ENCODE measurements at places on chromosomes 7 and 10.

- DNase-seq, result no peak
Measured at GRCh38 chr7:38138171-38138570, 39.9 kb upstream of the STARD3NL start.

GRCh38 chr10:120782336-120782735 lies 68.8 kb upstream of the WDR11 start:
- DNase-seq, result no peak

DNA sequence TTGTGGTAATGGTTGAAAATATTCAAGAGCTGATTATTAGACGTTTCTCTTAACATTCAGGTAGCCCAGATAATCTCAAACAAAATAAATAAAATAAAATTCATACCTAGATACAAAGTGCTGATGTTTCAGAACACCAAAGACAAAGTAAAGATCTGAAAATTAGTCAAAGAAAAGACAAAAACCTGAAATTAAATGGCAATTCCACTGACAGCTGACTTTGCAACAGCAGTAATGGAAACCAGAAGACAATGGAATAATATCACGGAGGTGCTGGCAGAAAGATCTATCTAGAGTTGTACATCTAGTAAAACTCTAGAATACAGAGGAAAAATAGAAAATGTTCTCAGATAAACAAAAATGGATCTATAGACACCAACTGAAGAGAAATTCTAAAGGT lies 58.0 kb upstream of the IKZF1 start:
- DNase-seq, result no peak

- no peak for DNase-seq
Measured at GRCh38 chr10:46240684-46241565, 45.9 kb upstream of the ANTXRL start.

GRCh38 chr7:42959549-42959948 lies 27.4 kb downstream of the MRPL32 start:
- DNase-seq, result no peak

DNA sequence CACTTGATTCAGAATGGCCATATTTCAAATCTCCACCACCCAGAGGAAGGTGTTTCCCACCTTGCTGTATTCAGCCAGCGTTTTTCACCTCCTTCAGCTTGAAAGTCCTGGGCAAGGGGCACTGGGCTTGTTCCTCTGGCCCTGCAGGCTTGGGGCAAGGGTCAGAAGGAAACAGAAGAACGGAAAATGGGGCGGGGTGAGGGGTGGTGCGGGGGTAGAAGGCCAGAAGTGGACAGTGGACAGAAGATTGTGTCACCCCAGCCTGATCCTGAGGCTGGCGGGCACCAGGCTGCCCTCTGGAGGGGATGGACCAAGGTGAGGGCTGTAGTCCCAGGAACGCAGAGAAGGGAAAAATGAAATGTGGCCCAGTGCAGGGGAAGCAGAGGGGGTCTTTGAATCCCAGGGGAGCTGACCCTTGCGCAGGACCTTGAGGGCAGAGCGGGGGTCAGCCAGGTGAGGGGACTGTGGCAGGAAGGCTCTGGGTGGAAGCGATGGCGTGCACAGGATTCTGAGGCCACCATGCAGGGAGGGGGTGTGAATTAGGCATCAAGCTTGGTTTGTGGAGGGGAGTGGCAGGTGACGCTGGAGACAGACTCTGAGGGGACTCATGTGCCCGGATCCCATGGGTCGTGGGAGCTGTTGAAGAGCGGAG lies 23.0 kb downstream of the TMEM120A start:
- DNase-seq, result no peak

- no peak for DNase-seq
Measured at GRCh38 chr10:73136627-73137026, 26.4 kb downstream of the NUDT13 start.

- no peak for DNase-seq
Measured at GRCh38 chr7:45190406-45191165, 33.0 kb downstream of the RAMP3 start.

- DNase-seq, result no peak
Measured at GRCh38 chr7:92762851-92763250, 73.5 kb downstream of the CDK6 start.

GRCh38 chr10:102611514-102612087 lies 32.7 kb upstream of the TRIM8 start:
- no peak for DNase-seq

DNA sequence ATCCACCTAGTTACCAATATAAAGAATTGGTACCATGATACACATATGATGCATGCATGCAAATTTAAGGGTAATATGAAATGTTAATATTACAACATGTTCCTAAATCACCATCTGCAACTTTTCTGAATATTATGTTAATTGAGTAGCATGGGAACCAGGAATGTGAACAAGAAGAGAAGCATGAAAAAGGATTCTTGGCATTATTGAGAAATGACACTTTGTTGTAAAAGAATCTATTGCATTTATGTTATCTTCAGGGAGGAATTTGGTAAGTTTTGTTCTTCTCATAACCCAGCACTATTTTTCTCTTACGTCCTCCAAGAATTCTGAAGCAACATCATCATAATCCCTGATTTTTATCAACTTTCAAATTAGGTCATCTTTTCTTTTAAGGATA lies 159.9 kb upstream of the SLC25A13 start:
- no peak for DNase-seq

DNA sequence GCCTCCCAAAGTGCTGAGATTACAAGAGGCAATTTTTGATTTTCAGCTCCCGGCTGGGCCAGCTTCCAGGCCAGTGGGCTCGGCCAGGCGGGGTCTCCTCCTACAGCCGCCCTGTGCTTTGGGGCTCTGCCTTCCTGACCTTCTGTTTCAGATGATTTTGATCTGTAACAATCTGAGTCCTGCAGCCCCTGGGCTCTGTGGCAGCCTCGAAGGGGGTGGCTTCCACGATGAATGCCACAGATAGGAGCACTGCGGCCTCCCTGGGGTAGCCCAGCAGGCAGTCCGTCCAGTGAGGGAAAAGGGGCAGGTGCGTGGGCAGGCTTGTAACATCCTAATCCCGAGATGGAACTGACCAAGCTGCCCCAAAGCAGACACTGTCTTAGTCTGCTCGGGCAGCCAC lies 177.5 kb downstream of the DNAJB6 start:
- DNase-seq, result no peak

- DNase-seq, result no peak
Measured at GRCh38 chr7:158345731-158346130, 241.9 kb downstream of the PTPRN2 start.

DNA sequence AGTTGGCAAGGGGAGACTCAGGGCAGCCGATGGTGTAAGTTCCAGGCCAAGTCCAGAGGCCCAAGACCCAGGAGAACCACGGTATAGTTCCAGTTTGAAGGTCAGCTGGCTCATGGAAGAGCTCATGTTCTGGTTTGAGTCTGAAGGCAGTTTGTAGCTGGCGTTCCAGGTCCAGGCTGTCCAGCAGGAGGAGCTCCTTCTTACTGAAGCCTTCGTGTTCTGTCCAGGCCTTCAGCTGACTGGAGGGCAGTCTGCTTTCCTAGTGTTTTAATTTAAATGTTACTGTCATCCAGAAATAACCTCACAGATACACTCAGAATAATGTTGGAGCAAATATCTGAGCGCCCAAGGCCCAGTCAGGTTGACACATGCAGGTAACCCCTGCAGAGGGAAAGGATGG lies 4.2 kb downstream of the SUN1 start:
- no peak for DNase-seq

DNA sequence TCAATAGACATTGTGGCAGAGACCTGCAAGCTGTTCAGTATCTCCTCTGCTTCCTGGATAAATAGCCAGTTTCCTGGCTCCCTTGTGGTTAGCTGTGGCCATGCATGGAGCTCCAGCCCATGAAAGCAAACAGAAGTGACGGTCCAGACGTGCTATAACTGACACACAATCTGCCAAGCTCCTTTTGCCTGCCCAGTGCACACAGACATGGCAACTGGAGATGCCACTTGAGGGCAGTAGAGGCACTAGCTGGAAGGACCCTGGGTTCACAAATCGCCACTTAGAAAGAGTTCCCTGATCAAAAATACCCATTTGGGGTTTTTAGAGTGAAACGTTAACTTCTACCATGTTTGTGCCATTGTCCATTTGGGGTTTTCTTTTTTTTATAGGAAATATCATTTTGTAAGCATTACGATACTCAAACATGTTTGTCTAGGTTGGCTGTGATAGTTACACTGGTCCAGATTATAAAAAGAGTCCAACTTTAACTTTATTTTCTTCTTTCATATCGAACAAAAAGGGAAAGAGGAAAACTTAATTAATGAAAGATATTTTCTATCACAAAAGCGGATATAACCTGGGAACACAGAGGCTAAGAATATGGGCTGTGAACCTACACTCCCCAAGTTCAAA lies 31.3 kb downstream of the KIN start:
- peak; percentile 7 for DNase-seq

GRCh38 chr7:79810916-79811315 lies 323.7 kb upstream of the GNAI1 start:
- DNase-seq, result no peak
